ENCODE measurements at places on chromosomes 6 and 20.

- peak; percentile 94 for DNase-seq
Measured at GRCh38 chr20:50491926-50492634, 18.1 kb upstream of the PTPN1 start.

- no peak for DNase-seq
Measured at GRCh38 chr20:58113716-58114115, 114.7 kb downstream of the ANKRD60 start.

GRCh38 chr6:157755746-157756411 is 67.2 kb upstream of the SNX9 start:
- DNase-seq = no peak

- DNase-seq = peak; percentile 75
Measured at GRCh38 chr20:46959081-46959692, 64.5 kb downstream of the EYA2 start.

- no peak for DNase-seq
Measured at GRCh38 chr20:53468587-53468986, 125.1 kb downstream of the ZNF217 start.

DNA sequence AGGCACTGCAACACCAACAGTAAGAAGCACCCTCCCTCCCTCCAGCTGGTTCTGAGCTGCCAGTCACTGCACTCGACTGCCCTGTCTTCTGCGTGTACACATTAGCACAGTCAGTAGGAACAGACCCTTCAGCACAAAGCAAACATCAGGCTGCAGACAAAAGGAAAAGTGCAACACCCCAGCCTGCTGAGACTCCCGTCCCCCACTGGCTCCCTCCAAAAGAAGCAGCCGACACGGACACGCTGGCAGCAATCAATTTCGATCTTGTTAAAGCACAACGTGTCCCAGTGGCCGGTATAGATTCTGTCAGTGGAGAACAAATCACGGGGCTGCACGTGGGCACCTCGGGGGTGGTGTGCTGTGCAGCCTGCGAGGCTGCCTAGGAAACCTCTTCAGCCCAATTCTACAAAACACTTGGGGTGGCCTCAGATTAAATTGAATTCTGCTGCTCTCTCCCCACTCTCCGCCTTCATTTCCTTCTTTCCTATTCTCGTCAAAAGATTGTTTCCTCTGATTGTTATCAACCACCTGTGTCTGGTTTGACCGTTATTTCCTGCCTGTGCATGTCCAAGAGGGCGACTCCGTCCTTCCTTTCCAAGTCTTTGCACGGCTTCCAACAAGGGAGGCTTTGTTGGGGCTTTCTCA is 38.7 kb downstream of the TRAF3IP2 start:
- no peak for DNase-seq

- DNase-seq = no peak
Measured at GRCh38 chr6:1123386-1124375, 188.2 kb upstream of the FOXQ1 start.

DNA sequence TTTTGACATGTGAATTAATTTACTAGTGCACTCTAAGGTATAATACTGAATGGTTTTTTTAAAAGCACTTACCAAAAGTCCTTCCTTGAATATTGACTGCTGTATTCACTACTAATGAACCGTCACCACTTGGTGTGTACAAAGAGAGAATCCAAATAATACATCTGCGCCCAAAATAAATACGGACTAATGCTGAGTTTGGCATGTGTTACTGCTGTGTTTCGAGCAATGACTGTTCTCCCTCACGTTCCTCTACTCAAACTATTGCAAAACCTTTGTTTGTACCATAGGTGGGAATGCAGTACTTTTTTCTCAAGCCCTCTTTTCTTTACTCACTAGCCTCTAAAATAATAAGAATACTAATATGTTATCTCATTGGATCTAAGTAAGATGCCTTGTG is 305.5 kb downstream of the QKI start:
- DNase-seq = no peak

- DNase-seq = no peak
Measured at GRCh38 chr20:17442588-17442987, 88.6 kb downstream of the BFSP1 start.

GRCh38 chr20:824490-824889 is 9.0 kb upstream of the FAM110A start:
- no peak for DNase-seq

DNA sequence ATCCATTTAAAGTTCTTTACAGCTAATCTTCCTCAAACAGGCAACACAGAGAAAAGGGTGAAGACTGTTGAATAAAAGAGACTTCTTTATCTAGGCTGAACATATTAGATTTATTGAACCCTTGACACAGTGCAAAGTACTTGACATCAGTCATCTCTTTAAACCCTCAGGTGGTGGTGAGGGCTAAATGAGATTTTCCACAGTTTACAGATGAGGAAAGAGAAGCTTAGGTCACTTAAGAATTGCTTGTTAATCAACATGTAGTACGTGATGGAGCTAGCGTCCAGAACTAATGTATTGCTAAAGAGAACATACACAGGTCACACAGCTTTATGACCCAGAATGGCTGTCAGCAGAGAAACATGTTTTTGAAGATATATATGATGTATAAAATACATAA is 193.4 kb upstream of the LAMP5 start:
- no peak for DNase-seq

- DNase-seq = no peak
Measured at GRCh38 chr20:12291386-12291785, 373.7 kb downstream of the BTBD3 start.

Data from amniotic epithelial cell (primary cell).